Stimulated activated CD4-positive, alpha-beta T cell treated with anti-CD3 and anti-CD28 coated beads, TNF-alpha, amount 100 ng/mL, for 4 hours (primary cell): ENCODE measurements at places on chromosomes 4 and X.

DNA sequence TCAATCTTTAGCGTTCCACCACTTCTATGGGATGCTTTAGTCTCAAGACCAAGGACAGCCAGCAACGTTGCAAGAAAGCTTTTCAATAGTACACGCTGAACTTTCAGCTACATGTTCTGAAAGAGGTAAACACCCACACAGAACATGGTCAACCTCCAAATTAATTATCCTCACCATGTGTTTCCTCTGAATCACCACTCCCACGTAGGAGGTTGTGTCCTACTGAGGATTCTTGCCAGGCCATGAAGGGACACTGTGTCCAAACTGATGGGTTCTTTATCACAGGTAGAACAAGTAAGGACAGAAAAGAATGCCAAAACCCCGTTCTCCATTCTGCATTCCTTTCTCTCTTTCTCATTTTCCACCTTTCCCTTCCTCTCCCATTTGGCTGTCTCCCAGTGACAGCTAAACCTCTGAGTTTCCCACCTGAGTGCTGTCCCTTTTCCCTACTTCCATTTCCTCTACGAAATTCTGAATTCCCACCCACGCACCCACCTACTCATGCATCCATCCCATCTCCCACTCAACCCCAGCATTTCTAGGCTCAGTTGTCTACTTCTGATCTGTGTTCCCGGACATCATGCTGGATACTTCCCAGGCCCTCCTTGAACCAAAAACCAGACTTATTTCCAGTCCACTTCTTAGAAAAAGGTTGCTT is 29.0 kb upstream of the GPM6B start:
- no peak for DNase-seq

- DNase-seq = no peak
Observed at GRCh38 chrX:151695583-151696340, 504 bp downstream of the PRRG3 start.

DNA sequence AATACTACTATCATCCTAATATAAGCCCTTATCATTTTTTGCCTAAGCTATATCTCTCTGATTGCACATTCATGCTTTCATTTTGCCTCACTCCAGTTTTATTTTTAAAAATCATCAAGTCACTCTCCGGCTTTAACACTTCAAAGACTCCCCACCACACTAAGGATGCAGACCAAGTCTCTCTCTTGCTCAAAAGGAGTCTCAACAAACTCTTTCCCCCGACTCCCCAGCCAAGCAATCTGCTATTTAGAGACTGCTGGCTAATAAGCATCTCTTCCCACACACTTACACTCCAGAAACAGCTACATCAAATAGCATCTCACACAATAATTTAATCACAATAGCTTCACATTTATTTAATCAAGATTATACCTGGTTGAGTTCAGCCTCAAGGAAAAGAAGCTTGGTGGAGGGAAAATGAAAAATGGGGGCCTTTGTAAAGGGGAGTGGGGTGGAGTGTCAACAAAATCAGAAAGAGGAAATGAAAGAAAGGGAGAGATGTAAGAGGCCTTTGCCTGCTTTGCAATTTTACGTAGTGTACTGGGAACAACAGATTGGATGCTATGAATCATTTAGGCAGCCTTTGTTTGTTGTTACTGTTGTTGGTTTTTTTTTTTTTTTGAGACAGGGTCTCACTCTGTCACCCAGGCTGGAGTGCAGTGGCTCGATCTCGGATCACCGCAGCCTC is 104.1 kb upstream of the MCF2 start:
- no peak for DNase-seq

GRCh38 chr4:6747294-6748051 is 31.5 kb downstream of the BLOC1S4 start:
- no peak for DNase-seq

DNA sequence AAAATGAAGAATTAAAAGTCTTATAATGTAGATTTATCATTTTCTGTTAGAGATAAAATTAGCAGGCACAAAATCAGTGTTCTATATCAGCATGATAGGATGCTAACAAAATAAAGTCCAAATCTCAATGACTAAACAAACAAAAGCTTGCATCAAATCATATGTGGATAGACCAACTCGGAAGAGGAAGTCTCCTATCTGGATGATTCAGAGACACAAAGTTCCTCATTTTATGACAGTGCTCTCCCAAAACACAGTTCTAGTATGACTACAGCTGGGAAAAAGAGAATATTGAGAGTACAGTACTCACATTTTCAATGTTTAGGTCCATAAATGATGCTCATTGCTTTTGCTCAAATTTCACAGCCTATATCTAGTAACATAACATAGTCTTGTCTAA is 376.1 kb upstream of the CTSO start:
- no peak for DNase-seq
